ENCODE measurements at places on chromosomes 2 and 18.
A peak's percentile ranks its signal among the peaks of the same experiment; 100 is the strongest.

GRCh38 chr2:6866275-6866671 is 566 bp upstream of the CMPK2 start:
- DNase-seq, result peak; percentile 41

DNA sequence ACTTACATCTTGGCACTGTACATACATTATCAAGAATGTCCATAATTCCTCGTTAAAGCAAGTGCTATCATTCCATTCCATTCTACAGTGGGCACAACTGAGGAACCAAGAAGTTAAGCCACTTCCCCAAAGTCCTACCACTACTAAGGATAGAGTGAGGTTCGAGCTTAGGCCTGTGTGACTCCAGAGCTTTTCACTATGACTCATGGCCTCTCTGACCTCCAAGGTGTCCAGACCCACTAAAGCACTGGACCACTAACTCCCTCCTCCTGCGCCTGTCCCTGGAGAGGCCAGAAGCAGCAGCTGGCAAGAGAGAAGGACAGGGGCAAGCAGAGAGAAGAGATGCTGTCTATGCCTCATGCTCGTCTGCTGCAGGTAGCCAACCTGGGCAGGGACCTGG is 117.0 kb downstream of the ZBTB7C start:
- DNase-seq, result no peak

GRCh38 chr18:11290786-11291185 is 141.4 kb upstream of the PIEZO2 start:
- DNase-seq, result no peak

DNA sequence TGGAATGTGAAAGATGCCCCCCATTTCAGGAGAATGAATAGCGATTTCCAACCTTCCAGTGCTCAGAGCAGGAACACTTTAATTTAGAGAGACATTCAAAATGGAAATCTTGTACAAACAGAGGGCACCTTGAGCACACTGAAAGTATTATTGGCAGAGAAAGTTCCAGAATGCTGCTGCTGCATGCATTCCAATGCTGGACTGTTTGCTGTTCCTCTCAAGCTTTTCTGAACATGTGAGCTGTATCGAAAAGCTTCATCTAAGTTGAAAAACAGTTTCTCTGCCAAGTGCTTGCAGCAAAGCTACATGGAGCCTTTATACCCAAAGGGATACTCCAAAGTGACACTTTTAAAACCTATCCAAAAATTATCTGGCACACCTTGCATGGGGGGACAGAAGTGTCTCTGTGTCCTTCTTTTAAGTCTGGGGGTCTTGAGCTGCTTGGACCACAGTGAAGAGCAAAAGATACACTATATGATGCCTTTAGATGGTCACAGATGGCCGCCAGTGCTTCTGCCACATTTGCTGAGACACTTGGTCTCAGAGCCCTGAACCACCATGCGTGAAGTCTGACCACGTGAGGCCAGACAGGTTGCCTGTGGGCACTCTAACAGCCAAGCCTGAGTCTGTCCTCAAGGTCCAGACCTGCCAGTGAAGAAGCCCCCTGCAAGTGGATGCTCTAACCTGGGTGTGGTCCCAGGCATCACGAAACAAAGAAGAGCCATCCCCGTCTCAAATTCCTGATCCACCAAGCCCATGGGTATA is 18.8 kb downstream of the UXS1 start:
- no peak for DNase-seq

DNA sequence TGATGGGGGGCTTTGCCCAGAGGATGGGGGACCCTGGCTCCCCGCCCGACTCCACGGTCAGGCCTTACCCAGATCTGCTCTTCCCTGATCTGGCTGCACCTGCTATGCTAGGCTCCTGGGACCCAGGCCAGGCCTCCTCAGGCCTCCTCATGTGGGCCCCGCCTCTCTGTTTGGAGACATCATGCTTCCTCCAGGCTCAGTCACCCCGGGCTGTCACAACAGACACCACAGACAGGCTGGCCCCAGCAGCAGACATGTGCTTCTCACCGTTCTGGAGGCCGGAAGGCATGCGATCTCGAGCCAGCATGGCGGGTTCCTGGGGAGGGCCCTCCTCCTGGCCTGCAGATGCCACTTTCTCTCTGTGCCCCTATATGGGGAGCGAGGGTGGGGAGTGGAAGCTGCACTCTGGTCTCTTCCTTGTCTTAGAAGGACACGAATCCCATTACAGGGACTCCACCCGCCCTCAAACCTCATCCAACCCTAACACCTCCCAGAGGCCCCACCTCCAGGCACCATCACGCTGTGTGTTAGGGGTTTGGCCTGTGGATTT is 10.8 kb upstream of the NEU4 start:
- DNase-seq, result peak; percentile 87

DNA sequence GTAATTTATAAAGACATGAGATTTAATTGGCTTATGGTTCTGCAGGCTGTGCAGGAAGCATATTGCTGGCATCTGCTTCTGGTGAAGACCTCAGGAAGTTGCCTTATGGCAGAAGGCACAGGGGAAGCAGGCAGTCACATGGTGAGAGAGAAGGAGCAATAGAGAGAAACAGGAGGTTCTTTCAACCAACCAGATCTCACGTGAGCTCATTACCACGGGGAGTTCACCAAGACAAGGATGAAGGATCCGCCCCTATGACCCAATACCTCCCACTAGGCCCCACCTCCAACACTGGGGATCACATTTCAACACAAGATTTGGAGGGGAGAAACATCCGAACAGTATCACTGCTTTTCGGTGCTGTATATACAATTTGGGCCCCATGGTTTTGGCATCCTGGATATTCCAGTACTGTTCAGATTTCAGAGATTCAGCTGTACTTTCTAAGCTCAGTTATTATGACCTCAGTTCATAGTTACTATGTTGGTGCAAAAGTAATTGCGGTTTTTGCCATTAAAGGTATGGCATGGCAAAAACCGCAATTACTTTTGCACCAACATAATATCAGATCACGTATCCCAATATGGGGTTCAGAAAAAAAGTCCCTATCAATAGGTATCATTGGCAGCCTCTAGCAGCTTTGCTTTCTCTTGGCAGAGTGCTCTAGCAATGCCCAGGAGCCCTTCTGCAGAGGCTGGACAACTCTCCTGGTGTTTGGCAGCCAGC is 189.6 kb upstream of the SIX3 start:
- DNase-seq, result no peak

DNA sequence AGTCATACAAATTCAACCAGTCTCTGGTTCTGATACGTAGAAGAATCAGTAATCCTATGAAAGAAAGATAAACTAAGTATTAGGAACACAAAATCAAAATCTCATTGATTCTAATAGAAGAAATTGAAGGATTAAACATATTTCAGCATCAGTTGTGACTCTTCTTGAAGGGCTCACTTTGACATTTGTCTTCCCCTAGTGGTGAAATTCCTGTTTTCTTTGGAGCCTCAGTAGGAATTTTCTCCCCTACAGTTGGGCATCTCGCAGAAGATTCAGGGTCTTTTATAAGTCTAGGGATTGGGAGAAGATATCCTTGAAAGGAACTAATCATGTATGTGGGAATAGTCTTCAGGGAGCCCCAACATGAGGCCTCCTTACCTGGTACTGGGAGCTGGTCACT is 2.8 kb upstream of the CRYGB start:
- no peak for DNase-seq

DNA sequence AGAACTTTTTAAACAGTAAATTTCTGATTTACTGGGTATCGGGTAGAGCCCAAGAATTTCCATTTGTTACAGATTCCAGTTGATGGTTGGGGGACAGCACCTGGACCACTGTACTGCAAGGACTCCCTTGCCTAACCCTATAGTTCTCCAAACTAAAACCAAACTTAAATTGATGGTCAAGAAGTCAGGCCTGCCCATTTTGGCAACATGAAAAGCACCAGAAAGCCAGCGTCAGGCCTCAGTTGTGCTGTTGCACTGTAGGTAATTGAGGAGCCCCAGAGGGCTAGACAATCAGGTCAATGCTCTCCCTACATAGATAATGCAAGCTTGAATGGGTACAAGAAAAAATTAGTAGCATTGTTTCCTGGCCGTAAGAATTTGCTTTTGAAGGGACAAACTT is 40.5 kb downstream of the NOP58 start:
- no peak for DNase-seq

- DNase-seq, result no peak
Observed at GRCh38 chr2:70957798-70958197, 20.6 kb upstream of the ANKRD53 start.

GRCh38 chr2:42890791-42891355 is 98.5 kb upstream of the HAAO start:
- DNase-seq, result no peak

GRCh38 chr2:226407135-226407534 is 392.5 kb downstream of the IRS1 start:
- DNase-seq, result no peak

GRCh38 chr2:127650041-127650784 is 4.3 kb downstream of the GPR17 start:
- DNase-seq, result no peak

DNA sequence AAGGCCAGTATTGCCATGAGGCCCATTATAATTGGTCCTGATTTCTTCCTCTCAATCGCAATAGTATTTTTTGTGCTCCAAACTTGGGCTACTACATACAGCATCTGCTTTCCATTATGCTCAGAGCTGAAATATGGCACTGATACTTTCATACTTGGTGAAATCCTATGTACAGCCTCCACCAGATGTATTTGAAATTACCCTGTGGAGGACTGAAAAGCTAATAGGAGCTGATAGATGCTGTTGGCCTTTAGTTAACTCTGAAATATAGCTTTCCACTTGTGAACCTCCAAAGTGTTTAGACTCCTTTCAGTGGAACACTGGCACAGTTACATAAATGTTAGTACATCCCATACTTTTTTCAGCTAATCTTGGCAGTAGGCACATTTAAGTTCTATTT is 205.7 kb downstream of the NEDD4L start:
- DNase-seq, result no peak

- no peak for DNase-seq
Observed at GRCh38 chr2:1484131-1484884, 71.0 kb downstream of the TPO start.

DNA sequence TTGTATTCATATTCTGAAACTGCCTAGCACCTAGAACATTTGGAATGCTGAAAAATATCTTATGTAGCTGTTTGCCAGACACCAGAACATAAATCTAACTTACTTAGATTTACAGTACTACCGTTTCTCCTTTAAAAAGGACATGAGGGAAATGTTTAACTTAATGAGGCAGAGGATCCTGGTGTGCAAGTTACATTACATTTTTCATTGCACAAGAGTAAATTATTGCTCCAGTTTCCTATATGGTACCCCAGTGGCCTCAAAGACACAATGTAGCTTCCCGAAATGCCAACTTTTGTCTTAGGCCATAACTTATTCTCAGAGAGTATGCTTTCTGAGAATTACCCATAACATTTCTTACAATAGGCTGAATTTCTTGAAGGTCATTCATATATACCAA is 105.5 kb upstream of the DTNA start:
- DNase-seq, result no peak

DNA sequence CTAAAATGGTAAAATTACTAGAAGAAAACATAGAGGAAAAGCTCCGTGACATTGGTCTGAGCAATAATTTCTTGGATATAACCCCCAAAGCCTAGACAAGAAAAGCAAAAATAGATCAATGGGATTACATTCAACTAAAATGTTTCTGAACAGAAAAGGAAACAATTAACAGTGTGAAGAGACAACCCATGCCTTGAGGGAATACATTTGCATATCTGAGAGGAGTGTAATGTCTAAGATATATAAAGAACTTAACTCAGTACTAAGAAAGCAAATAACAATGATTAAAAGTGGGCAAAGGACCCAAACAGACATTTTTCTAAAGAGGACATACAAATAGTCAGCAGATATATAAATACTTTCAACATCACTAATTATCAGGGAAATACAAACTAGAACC is 206.2 kb downstream of the VAPA start:
- DNase-seq, result no peak

DNA sequence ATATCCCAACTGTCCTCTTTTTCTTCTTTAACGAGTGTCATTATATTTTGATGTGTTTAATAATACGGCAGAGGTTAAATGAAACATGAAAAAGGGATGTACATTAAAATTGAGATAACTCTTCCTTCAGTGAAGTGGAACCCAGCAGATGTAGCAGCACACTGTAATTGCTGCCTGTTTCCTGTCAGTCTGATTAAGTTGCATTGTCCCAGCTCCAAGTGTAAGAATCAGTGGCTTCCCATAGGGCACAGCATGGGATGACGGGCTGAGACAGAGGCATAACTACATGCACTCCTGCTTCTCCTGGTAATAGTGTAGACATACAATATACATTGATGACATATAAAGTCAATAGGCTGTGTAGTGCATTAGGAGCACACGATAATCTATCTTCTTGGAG is 175.8 kb upstream of the TCF4 start:
- no peak for DNase-seq

DNA sequence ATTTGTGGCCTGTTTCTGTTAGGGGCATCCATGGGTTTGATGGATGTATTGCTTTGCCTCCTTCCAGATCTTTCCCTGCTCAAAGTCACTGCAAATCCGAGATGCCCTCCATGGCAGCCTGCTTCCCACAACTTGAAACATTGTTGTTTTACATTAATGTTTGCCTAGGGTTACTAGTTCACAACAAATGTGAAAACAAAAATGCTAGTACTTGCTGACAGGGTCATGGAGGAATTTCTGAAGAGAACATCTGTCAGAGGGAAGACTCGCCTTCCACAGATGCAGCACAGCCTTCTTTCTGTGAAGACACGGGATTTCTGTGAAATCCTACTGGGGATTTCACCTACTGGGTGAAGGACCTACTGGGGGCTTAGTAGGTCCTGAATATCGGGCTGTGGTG is 260.0 kb upstream of the FN1 start:
- DNase-seq, result no peak

GRCh38 chr18:48956356-48956755 is 5.6 kb upstream of the SMAD7 start:
- no peak for DNase-seq

DNA sequence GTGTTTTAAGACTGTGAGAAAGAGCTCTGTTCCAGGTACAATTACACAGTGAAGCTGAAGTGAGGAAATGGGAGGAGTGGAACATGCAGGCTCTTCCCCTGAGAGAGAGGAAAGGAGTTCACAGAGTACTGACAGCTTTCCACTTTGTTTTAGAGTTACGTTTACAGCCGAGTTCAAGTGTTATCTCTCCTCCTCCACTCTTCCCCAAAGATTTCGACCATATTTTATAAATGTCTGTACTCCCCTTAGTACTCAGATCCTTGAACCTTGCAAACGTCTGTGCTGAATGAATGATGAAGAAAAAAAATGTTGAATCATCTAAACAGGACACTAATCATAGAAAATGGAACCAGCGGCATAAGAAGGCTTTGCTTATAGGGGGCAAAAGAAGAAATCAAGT is 121.6 kb downstream of the THADA start:
- no peak for DNase-seq

- no peak for DNase-seq
Observed at GRCh38 chr2:18585526-18585925, 3.8 kb downstream of the NT5C1B start.
